AG04449 (cell line): ENCODE measurements at places on chromosomes 6 and 20.

DNA sequence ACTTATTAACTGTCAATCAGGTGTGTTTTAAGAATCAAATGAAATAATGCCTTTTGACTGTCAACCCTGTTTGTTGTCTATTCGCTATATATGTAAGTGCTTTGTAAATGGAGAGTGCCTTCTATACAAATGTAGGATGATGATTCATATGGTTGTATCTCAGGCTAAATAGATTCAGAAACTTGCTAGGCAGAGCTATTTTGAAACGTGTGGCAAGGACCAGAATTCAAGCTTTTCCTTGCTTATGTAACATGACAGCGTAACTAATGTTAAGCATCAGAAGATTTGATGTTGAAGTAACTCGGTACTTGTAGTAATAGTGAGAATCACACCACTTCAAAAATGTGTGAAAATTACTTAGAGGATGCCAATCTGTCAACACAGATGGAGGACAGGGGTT, 3.4 kb downstream of the OGFRL1 start:
- no peak for DNase-seq

- DNase-seq: no peak
Observed at GRCh38 chr6:20744911-20745557, 210.8 kb downstream of the CDKAL1 start.

GRCh38 chr6:13194852-13195251, 133.5 kb downstream of the TBC1D7 start:
- DNase-seq: peak; percentile 4

DNA sequence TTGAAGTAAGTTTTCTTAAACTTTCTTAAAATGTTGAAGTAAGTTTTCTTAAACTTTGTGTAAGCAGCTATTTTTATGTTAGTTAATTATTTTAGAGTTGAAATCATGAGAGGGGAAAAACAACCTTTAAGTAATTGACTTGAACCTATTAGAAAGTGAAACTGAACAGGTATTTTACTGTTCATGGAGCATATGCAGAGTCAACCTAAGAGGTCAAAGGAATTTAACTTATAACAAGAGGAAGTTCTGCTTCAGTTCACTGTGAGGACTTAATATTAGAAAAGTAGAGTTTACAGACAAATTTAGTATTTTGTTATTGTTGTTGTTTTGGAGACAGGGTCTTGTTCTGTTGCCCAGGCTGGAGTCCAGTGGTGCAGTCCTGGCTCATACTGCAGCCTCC, 38.0 kb downstream of the CDYL start:
- no peak for DNase-seq

GRCh38 chr20:14375416-14375985, 38.1 kb upstream of the FLRT3 start:
- DNase-seq: no peak

DNA sequence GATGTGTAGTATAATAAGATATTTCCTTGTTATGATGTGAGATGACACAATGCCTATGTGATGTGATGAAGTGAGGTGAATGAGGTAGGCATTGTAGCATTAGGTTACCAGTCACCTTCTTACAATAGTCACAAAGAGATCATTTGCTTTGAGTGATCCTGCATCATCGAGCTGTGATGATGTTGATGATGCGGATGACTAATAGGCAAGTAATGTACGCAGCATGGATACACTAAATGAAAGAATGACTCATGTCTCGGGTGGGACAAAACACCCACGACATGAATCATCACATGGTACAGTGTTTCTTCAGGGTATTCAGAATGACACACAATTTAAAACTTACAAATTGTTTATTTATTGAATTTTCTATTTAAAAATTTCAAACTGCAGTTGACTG, 806.3 kb upstream of the GJE1 start:
- DNase-seq: peak; percentile 95

DNA sequence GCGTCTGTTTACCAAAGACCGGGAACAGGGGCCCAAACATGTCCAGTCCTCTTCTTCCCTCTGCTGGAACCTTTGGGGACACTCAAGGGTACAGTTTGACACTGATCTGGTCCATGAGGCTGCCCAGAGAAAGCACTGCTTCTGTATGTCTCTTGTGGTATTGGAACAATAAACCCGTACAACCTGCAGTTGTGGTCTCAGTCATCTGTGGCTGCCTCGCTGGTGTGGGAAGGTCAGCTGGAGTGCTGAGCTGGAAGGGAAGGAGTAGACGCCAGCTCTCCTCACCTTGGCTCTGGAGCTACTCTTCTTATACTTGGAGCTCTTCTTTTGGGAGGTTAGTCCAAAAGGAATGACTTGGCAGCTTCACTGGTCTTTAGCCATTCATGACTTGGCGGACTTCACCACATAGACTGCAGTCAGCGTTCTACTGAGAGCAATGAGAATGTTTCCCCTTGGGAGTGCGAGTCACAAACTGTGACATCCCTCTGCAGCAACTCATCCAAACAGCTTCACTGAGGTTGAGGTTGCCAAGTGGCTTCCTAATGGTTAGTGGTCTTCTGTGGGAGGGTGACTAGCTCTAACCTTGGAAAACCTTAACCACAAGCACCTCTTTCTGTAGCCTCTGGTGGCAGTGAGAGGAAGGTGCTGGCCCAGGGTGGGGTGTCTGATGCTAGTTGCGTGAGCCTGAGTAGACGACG, 81.2 kb downstream of the ASXL1 start:
- DNase-seq: peak; percentile 69

DNA sequence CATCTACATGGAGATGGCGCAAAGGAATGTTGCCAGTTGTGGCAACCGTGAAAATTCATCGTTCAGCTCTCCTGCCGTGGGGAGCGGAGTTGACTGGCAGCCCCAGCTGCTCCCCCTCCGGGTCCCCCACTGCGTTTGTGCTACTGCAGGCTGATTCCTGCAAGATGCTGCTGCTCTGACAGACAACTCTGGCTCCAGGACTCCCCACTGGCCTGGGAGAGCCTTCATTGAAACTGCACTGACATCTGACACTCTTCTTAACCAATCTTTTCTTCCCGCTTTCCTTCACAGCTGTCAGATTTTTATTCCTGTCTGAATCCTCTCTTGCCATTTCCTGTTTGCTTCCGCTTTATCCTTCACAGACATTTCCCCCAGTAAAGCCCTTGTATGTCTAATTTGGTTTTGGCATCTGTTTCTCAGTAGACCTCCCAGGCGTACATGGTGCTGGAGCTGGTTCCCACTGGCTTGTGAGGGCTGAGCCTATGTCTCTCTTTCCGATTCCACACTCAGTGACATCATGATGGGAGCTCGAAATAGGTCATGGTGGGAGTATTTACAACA, 9.5 kb upstream of the ATRN start:
- no peak for DNase-seq

DNA sequence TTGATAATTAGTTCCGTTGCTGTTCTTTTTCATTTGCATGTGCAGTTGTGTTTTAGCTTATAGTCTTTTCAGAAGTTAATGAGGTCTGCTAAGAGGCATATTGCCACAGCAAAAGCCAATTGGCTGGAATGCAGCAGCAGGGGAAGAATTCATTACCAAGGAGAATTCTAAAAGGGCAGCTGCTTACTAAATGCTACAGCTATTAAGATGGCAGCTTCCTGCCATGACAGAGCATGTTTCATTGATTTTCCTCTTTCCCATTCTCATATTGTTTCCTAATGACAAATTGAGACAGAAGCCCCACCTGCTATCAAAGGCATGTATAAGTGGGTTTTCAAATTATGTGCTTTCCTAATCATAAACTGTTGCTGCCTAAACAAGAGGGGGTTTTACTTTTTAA, 66.6 kb downstream of the CLVS2 start:
- no peak for DNase-seq

DNA sequence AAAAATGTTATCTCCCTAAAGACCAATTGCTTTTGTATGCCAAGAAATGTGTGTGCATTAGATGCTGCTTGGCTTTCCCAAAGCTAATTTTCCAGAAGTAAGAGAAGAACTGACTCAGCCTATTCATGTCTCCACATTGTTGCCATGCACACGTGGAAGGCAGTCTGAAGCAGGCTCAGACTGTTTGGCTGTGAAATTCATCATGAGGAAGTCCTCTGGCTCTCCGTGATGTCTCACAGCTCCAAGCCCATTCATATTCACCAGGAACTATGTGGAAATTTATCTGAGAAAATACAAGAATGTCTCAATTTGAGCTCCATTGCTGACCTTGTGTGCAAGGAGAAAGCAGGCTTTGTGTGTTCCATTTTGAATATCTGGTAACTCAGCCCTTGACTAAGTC, 1022.2 kb upstream of the GJE1 start:
- DNase-seq: peak; percentile 21

GRCh38 chr6:129353067-129353466, 356.9 kb downstream of the ARHGAP18 start:
- DNase-seq: no peak

- no peak for DNase-seq
Observed at GRCh38 chr6:42276034-42276890, 58.6 kb upstream of the MRPS10 start.

DNA sequence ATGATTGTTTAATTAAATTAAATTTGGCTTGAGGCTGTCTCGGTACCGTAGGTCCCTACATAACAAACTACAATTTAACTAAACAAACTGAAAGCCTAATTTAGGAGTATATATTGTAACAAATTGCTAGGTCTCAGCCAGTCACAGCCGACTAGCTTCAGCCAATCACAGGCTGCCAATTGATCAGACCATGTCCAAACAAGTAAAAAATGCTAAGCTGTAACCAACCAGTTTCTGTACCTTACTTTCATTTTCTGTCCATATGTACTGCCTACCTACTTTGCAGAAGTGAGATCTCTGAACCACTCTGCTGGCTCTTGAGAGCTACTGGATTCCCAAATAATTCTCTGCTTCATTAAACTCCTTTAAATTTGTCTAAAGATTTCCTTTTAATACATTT, 648.0 kb upstream of the GJE1 start:
- no peak for DNase-seq

DNA sequence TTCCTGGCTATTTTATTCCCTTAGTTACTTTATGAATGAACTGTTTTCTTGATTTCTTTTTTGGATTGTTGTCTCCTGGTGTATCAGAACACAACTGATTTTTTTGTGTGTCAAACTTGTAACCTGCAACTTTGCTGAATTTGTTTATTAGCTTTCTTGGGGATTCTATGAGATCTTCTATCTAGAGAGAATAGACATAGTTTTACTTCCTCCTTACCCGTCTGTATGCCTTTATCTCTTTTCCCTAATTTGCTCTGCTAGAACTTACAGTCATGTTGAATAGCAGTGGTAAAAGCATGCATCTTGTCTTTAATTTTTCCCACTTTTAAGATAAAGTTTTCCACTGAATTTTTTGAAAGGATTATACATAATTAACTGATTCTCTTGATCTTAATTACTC, 13.2 kb downstream of the RNF146 start:
- no peak for DNase-seq

- DNase-seq: no peak
Observed at GRCh38 chr6:169589699-169590257, 112.1 kb downstream of the WDR27 start.

DNA sequence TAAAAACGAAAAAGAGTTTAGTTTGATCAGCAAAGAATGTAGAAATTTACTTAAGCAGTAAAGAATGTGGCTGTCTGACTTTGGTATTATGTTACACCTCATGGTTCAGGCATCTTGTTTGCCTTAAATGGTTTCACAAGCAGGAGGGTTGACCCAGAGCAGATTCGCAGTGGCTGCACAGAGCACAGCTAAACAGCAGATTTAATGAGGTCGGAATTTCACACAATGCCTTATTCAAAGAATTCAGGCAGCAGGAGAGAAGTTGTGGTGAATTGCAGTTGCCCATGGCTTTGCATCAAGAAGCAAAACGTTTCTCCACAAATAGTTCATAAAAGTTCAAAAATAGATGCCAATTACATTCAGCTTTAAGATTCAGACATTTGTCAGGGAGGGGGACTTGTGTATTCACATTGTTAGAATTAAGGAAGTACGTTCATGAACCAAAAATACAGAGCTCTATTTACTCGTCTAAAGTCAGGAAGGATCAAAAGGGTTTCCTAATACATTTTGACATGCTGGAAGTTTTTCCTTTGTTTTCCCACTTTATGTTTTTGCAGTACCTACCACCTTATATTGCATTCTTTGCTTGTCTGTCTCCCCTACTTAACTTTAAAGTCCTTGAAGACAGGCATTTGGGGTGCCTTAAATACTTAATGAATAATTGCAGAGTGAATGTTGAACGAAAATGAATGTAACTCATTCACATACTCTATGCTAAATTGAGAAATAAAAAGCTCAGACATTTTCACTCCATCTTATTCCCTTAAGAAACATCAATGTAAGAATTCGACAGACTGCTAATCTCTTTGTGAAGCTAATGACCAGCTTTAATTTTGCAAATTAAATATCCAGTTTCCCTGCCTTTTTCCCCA, 1163.6 kb upstream of the CITED2 start:
- peak; percentile 100 for DNase-seq

DNA sequence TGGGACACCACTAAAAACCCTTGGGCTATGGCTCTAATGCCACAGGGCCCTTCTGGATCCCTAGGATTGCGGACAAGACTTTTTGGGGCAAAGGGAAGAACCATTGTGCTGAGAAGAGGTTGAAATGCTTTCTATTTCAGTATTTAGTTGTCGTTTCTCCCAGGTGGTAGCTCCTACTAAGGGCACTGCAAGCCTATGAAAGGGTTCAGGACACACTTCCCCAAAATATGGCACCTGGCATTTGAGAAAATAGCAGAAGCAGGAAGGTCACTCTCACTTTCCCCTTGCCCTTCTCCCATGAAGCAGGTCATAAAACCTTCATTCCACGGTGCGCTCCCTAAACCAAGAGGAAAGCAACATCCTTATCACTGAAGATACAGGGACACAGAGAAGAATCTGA, 125.4 kb upstream of the GPR6 start:
- DNase-seq: no peak

- DNase-seq: no peak
Observed at GRCh38 chr6:158816329-158816728, 2.8 kb downstream of the EZR start.

DNA sequence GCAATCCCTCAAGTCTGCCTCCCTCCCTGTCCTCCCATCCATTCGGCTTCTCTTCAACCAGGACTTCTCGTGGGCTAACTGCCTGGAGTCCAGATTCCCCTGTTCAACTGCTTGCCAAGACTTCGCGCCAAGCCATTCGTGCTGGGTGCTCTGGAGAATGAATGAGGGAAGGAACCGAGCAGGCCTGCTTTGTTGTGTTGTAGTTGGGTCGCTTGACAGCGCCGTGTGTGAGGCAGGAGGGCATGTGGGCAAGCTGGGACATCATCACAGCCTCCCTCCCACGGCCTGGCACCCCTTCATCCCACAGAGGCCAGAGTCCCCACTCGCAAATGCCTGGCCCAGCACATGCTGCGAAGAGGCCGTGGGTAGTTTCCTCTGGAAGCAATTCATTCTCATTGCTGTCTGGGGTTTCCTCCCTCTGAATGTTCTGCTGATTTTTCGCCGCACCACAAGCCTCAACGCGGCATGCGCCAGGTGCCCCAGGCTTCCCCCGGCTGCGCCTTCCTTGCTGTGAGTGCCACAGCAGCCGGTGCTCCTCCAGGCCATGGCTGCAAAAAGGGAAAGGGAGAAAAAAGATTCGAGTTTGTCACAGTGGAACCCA, 336.0 kb downstream of the QKI start:
- DNase-seq: no peak
